ENCODE measurements at places on chromosomes 6 and 20. TPM values are rescaled to one million over a fixed set of nuclear protein-coding genes. Genes with fewer than 3 reads are reported as not detected.

MACROD2 gene
- total RNA-seq, result 6.4 TPM

PI3 gene
- total RNA-seq, result not detected

DNA sequence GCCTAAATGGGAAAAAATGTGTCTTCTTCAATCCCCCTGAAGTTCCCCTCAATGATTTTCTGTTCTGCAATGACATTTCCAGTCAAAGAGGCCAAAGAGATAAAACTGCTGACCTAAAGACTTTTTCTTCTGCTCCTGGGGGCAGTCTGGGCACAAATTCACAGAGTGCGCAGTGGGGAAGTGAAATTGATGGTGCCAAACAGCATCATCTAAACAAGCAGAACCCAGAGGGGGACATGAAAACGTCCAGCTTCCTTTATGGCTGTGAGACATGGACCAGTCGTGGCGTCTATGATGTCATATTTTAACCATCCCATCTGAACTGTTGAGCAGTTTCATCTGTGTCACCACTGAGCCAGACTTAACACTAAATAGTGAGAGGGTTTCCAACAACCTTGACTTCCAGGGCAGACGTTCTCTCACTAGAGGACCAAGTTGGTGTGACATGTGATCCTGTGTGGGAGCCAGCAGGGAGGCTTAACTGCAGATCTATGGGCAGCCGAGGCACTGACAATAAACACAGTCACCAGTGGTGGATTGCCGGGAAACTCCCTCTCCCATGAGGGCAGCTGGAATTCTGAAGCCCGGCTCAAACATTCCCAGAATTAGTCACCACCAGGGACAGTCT lies 12.4 kb downstream of the SCML4 start:
- peaks cover 7% of the 10 kb centered on the region for H3K4me1 ChIP-seq
- no peak overlapping the region for H3K27ac ChIP-seq
- no peak overlapping the region for H3K4me3 ChIP-seq

- peaks cover 12% of the 10 kb centered on the region for H3K27me3 ChIP-seq
- H3K4me1 ChIP-seq, result peaks cover 51% of the 10 kb centered on the region
- DNase-seq, result peak; percentile 48
- no peak overlapping the region for H3K27ac ChIP-seq
- peak overlapping the region; percentile 98 for H3K4me3 ChIP-seq
Measured at GRCh38 chr20:46118481-46119020, 437 bp downstream of the CD40 start.

GRCh38 chr6:17001188-17001587 lies 100.7 kb upstream of the STMND1 start:
- H3K36me3 ChIP-seq, result no peaks in the 10 kb centered on the region
- H3K27me3 ChIP-seq, result peaks cover 1% of the 10 kb centered on the region
- H3K27ac ChIP-seq, result no peak overlapping the region
- no peaks in the 10 kb centered on the region for H3K4me1 ChIP-seq

DNA sequence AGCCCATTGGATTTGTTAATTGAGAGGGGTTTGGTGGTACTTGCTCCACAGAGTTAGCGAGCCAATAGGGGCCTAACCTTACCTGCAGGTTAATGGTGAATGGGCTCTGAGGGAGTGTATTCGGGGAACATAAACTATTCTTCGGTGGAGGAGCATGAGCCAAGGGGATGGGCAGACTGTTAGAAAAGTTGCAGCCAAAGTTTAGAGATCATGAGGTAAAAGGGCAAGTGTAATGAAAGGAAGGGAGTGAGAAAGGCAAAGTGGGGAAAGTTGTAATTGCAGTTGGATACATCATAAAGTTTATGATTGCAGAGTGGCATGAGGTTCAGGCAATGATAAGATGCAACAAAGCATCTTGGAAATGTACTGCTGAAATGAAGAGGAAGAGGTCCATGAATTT lies 142.1 kb upstream of the TBX18 start:
- H3K4me3 ChIP-seq, result no peak overlapping the region
- peaks cover 6% of the 10 kb centered on the region for H3K4me1 ChIP-seq
- H3K27ac ChIP-seq, result no peak overlapping the region
- H3K36me3 ChIP-seq, result no peaks in the 10 kb centered on the region
- no peak for DNase-seq
- peaks cover 1% of the 10 kb centered on the region for H3K27me3 ChIP-seq

GRCh38 chr20:15220778-15221565 lies 883.6 kb upstream of the FLRT3 start:
- no peaks in the 10 kb centered on the region for H3K36me3 ChIP-seq
- H3K4me3 ChIP-seq, result no peak overlapping the region
- no peak for DNase-seq
- H3K27ac ChIP-seq, result no peak overlapping the region

DNA sequence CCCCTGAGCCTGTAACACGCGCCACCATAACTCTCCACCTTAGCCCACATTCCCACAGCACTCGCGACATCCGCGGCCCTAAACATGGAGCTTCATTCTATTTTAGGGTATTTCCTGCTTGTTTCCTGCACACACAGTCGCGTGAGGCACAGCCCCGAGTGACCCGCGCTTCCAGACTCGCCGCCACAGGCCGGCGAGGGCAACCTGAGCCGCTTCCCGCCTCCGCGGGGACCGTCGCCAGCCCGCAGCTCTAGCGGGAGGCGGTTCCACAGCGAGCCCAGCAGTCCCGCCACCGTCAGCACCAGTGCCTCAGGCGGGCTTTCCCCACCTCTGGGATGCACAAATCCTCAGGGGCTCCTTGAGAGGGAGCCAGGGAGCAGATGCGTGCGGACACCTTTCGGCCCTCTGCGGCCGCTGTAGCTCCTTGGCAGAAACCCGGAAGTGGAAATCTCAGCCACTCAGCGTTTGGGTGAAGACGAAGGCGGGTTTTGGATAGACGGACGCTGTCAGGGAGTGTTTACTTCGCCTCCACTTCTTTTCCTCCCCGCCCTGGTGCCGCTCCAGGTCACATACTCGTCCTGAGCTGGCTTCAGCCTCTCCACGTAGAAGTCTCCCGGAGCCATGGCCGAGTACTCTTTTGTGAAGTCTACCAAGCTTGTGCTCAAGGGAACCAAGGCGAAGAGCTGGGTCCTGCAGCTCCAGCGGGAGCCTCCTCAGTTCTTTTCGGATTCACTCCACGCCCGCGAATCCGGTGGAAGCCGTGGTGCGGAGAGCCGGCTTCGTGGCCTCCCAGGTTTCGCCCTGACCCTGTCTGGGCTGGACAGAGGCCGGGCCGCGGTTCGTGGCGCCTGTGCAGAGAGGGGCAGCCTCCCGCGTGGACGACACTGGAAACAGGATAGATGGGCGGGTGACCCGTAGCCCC lies 2177.4 kb upstream of the DEFB115 start:
- no peak overlapping the region for H3K27ac ChIP-seq
- no peak overlapping the region for H3K4me3 ChIP-seq
- H3K36me3 ChIP-seq, result peaks cover 7% of the 10 kb centered on the region
- no peak for DNase-seq
- H3K27me3 ChIP-seq, result peaks cover 4% of the 10 kb centered on the region

- H3K4me1 ChIP-seq, result no peaks in the 10 kb centered on the region
- no peaks in the 10 kb centered on the region for H3K36me3 ChIP-seq
- H3K4me3 ChIP-seq, result no peak overlapping the region
- H3K27me3 ChIP-seq, result no peaks in the 10 kb centered on the region
- no peak overlapping the region for H3K27ac ChIP-seq
- no peak for DNase-seq
Measured at GRCh38 chr6:82397962-82398692, 34.5 kb downstream of the TPBG start.

Measured in endothelial cell (in vitro differentiated cells).